Renal cortex interstitium (tissue), 15 donors: ENCODE measurements at places on chromosomes 3 and 15. TPM values are rescaled to one million over a fixed set of nuclear protein-coding genes. Genes with fewer than 3 reads are reported as not detected.

HCN4 gene
- 0.87 TPM for polyA plus RNA-seq

KIF15 gene
- polyA plus RNA-seq = 31.2 TPM

GABRG3 gene
- 0.92 TPM for polyA plus RNA-seq

CTXND1 gene
- 11.7 TPM for polyA plus RNA-seq

RBP2 gene
- polyA plus RNA-seq = 0.30 TPM

SMCO1 gene
- not detected for polyA plus RNA-seq

TIPIN gene
- polyA plus RNA-seq = 16.1 TPM

IFT80 gene
- polyA plus RNA-seq = 67.3 TPM

ST3GAL6 gene
- polyA plus RNA-seq = 76.5 TPM

DNA sequence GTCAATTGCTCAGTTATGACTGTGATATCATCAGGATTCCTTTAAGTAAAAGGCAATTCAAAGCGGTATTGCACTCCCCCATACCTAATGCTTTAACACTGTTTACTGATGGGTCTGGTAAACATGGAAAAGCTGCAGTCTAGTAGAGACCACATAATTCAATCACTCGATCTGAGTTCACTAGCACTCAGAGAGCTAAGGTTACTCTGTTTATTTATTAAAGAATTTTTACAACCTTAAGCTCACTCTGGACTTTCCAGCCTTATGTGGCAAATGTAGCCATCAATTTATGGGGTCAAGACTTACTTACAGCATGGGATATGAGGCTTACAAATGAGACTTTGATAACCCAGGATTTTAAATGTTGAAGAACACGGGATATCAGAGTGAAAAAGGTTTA, 18.4 kb upstream of the CCR2 start:
- no peak for DNase-seq

DNA sequence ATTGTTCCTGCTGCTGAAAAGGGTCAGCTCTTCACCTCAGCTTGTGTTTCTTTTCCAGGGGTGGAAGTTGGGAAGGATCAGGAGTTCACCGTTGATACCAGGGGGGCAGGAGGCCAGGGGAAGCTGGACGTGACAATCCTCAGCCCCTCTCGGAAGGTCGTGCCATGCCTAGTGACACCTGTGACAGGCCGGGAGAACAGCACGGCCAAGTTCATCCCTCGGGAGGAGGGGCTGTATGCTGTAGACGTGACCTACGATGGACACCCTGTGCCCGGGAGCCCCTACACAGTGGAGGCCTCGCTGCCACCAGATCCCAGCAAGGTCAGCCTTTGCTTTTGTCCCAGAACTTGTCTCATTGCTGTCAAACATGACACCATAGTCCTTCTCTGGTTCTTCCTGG, 89.6 kb downstream of the DNASE1L3 start:
- no peak for DNase-seq

GRCh38 chr3:16477056-16477455, 36.4 kb downstream of the RFTN1 start:
- DNase-seq = no peak

- no peak for DNase-seq
Observed at GRCh38 chr15:62497356-62497755, 332.3 kb upstream of the C2CD4B start.

GRCh38 chr3:149879872-149880271, 66.9 kb downstream of the RNF13 start:
- DNase-seq = peak; percentile 29

DNA sequence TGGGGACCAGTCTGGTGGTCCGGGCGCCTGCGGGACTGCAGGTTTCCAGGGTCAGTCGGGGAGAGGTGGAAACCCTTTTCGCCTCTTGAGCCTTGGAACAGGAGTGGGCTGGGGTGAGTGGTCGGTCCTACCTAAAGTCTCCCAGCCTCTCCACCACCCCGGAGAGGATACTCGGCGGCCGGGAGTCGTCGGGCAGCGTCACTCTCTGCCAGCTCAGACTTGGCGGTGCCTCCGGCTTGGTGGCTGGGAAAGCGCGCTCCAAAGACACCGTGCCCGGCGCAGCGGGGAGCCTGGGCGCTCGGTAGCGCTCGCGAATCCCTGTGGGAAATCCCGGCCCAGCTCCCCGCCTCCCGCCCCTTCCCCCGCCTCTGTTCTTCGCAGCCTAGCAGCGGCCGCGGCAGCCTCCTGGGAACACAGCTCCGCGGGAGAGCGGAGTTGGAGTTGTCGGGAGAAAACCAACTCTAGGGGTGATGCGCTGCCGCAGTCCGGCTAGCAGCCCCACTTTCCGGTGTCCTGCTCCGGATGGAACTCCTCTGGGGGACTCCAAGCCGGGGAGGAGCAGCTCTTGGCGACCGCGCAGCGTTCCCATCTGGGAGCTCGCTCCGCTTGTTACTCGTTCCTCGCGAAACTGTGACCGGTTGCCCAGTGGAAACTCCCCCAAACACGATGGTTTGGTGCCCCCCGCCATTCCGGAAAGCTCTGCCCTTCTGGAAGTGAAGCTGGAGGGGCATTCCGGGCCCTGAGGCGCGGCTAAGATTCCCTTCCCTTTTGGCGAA, 1.4 kb downstream of the EPHB1 start:
- no peak for DNase-seq

DNA sequence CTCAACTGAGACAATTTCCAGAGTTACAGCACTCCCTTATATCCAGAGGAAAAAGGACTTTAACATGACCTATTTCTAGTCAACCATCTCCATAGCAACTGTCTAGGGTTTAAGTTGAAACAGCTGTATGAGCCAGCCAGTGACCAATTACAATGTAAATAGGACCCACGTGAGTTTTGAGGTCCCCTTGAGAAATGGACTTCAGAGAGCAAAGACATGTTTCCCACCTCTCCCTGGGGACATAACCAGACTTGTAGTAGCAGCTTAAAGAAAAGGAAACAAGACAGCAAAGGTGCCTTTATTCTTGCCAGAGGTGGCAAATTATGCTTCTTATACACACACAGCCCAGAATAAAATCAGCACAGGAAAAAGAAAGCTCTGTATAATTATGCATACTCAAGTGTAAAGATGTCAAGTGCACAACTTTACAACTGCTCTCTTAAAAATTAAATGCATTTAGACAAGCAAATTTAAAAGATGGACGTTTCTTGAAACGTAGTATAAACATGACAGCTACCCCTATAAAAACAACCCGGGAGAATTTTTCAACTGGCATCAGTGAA, 40.2 kb downstream of the SUMF1 start:
- DNase-seq = peak; percentile 80

GRCh38 chr3:56724676-56725075, 41.6 kb upstream of the TASOR start:
- peak; percentile 23 for DNase-seq

DNA sequence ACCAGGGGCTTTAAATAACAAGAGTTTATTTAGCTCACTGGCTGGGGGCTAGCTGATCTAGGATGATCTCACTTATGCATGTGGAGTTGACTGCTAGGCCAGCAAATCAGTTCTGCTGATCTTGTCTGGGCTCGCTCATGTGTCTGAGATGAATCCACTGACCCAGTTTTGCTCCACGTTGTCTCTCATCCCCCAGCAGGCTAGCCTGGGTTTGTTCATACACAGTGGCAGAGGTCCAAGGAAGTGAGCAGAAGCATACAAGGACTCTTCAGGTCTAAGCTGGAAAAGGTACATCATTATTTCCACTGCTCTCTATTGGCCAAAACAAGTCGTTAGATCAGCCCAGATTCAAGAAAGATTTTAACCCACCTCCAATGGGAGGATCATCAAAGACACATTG, 238.0 kb downstream of the PLCL2 start:
- DNase-seq = no peak

DNA sequence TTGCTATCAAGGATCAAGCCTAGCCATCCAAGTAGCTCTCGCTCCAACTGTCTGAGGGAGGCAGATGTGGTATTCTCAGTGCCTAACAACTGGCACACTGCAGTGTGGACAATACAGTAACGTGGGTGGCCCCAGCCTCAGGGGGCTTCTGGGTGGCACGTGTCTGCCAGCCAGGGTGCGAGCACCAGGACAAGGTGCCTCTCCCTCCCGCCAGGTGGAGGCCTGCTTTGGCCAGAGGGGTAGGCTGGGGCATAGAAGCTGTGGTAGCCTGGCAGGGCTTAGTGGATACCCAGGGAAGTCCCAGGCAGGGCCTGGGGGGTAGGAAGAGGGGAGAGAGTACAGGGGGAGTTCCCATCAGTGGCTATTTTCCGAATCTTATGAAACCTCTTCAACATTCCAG, 234.0 kb downstream of the PLCL2 start:
- no peak for DNase-seq

DNA sequence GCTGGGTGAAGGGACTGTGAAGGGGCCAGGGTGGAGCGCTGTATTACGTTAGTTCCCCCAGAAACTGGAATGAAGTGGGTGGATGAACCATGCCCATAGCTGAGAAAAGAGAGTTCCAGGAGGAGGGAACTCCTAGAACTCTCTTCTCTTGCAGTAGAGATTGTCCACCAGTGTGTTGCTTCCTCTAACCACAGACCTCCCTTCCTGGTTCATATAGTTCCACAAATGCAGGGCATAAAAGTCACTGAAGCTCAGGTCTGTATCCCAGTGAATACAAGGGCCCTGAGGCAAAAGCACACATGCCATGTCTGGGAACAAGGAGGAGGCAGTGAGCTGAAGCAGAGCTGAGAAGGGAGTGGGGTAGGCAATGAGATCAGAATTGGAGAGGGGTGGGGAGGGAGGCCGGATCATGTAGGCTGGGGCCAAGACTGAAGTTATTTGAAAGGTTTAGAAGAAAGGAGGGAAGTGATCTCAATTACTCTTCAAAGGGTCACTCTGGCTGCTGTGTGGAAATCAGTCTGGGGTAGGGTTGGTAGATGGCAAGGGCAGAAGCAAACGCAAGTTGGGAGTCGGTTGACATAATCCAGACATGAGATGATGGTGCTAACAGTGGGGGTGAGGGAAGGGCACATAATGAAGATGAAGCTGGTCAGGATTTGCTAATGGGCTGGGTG, 6.5 kb downstream of the A4GNT start:
- no peak for DNase-seq

GRCh38 chr3:109743981-109744380, 406.6 kb upstream of the DPPA4 start:
- DNase-seq = no peak

DNA sequence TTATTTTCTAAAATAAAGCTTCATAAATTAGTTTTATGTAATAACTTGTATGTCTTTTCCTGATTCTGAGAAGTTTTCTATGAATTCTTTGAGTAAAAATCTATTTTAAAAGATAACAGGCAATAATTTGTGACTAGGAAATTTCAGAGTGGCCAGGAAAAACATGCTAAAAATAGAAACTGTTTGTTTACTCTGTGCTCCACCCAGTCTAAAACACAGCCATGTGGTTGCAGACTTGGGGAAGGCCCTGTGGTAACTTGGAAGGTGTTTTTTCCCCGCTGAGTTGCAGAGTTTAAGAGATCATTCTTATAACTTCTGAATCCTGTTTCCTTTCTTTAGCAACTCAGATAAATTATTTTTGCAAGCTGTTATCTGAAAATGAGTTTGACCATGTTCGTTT, 21.9 kb downstream of the PLCL2 start:
- no peak for DNase-seq

DNA sequence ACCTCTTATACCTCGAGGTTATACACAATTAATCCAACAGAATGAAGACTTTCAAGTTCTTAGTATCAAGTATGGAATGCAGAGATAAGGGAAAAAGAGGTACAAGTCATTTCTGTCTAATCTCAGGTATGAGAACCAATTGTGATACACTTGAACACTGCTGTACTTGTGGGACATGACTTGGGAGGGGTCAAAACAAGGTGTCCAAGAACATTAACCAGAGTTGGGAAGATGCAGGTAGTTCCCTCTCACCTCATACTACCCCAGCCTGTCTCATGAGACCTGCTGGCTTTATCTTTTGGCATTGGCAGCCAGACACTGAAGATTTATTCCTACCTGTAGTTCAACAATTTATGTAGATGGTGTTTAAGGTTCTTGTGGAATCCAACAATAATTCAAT, 209.7 kb downstream of the NR1D2 start:
- DNase-seq = no peak

DNA sequence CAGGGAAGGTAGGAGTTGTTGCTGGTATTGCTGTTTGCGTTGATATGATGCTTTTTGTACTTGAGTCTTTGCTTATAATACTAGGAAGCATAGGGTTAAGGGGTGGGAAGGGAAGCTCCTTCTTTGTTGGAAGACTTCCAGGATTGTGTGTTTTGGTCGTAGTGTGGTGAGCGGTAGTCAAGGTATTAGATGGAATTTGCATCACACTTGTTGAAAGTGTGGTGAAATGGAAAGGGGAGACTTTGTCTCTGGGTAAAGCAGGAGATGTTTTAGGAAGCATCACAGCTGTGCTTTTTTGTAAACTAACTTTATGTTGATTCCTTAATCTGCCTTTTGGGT, 14.9 kb downstream of the IGSF10 start:
- DNase-seq = no peak

GRCh38 chr3:55330756-55331155, 156.3 kb downstream of the WNT5A start:
- no peak for DNase-seq

DNA sequence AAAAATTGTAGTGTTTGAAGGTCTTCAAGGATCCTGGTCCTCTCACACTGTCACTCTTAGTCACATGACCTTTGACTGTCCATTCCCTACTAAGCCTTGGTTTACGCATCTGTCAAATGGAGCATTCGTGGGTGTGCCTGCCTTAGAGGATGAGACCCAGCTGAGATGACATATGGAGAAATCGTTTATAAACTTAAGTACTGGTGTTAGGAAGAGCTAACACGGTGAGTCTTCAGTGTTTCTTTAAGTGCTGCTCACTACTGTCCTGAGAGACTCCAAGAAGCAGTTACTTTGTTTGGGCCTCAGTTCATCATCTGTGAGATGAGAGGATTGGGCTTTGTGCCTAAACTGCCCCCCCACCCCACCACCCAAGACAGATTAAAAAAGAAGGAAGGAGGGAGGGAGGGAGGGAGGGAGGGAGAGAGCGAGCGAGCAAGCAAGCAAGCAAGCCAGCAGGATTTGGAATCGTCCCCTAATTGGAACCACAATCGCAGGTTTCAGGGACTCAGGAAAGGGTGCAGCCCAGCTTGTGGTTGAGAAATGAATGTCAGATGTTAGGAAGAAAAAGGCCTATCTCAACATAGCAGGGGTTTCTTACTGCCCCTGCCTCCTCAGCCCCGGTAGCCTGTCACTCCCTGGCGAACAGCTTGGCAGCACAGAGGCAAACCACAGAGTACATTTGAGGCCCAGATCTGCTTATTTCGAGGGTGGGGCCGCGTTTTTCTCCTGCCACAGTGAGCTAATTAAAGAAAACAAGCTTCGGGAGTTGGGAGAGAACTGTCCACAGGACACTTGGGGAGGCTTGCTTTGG, 32.7 kb downstream of the SMAD3 start:
- DNase-seq = no peak

GRCh38 chr3:64008487-64009351, 14.6 kb downstream of the PSMD6 start:
- DNase-seq = no peak

DNA sequence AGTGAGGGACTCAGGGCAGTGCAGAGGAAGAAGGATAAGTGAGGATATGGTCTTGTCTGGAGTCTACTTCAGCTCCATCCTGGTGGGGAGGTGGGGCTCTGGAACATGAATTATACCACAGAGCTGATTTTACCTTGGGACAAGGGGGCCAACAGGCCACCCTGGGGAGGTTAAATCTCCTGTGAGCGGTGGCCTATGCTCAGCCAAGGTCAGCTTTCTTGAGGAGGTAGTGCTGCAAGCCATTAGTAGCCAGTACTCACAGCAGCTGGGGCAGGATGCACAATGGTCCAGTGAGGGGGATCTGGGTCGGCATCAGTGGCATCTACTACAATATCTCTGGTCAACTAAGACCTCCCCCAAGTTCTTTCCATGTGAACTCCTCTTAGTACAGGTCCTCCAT, 49.7 kb downstream of the XYLB start:
- no peak for DNase-seq
